ENCODE measurements at places on chromosomes 12 and 14.

DNA sequence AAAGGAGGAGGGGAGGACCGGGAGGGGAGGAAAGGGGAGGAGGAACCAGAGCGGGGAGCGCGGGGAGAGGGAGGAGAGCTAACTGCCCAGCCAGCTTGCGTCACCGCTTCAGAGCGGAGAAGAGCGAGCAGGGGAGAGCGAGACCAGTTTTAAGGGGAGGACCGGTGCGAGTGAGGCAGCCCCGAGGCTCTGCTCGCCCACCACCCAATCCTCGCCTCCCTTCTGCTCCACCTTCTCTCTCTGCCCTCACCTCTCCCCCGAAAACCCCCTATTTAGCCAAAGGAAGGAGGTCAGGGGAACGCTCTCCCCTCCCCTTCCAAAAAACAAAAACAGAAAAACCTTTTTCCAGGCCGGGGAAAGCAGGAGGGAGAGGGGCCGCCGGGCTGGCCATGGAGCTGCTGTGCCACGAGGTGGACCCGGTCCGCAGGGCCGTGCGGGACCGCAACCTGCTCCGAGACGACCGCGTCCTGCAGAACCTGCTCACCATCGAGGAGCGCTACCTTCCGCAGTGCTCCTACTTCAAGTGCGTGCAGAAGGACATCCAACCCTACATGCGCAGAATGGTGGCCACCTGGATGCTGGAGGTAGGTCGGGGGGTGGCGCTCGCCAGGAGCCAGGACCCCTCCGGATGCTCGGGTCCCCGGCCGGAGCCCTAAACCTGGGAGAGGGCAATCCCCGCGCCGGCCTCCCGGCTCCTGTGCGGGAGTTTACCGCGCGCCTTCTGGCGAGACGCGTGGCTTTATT is at the start of gene CCND2:
Gene CCND2 (plus strand): TSS at position 111 of the 744 bp plus-strand sequence. CDS start 279 bp downstream, at position 390.
- DNase-seq = no peak

DNA sequence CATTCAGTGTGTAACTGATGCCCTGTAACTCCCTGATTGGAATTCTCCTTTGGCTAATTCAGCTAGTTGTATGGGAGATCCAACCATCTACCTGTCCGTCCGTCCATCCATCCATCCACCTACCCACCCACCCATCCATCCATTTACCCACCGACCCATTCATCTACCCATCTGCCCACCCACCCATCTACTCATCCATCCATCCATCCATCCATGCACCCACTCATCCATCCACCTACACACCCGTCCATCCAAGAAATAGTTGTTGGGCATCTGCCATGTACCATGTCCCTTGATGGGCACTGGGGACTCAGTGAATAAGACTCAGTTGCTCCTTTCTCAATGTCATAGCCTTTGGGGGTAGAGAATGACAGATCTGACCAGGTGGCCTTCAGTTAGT is 48.1 kb downstream of the CCDC92 start:
- no peak for DNase-seq

DNA sequence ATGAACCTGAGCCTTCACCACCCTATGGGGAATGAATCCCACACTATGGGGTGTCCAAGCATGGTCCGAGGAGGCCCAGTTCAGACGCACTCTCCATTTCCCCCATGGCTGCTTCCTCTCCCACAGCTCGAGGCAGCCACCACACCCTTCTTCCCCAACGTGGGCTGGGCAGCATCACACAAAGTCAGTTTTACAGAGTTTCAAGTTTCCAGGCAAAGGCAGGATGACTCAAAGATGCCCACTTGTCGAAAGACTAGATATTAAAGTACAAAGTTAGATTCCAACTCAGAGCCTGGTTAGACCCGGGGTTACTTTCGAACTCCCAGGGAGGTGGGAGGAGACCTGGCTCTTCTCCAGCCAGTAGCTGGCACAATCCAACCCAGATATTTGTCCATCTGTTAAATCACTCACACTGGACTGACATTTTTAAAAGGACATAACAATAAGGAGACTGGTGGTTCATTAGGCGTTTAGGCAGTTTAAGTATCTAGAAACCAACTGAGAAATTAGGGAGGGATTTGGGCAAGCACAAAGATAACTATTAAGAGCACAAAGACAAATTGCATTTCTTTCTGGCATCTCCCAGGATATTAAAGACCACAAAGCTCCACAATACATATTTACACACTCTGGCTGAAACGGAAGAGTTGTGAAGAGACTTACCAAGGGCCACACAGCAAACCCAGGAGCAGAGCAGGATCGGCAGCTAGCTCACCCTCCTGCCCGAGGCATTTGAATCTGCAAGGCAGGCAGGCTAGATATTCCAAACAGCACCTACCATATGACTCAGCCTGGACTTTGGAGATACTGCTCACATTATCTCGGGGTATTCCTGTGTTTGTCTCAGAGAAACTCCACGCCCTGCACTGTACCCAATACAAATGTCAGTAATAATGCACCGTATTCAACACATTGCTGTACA is 34.8 kb downstream of the TMCC3 start:
- DNase-seq = no peak

GRCh38 chr12:54154681-54155186 is 34.1 kb downstream of the SMUG1 start:
- DNase-seq = no peak

DNA sequence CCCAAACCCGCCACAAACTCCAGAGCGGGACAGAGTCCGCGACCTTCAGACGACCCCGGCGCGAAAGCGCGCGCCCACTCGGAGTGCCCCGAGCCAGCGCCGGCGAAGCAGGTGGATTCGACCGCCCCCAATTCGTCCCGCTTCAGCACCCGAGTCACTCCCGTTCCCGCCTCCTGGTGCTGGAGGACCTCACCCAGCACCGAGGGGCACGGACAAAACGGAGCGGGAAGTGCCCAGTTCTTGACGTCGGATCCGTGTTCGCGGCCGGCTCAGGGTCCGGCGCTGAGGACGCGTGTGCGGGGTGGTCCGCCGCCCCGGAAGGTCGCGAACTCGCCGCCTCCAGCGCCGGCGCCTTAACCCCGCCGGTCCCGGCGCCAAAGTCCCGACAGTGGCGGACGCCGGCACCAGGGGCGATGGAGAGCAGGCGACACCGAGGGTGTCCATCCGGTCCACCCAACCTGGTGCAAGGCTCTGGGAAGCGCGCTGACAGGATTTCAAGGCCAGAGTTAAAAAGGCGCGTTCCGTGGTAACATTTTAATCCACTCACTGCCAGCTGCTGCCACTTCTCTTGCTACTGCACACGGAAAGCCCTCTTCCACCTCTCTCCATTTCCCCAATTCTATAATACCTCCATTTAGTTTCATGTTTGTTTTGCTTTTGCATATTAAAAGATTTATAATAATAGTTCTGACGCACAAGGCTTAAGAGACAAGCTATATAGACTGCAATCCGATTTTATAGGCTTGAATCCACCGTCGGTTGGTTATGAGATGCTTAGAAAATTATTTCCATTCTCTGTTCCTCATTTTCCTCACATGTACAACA is 240.0 kb upstream of the CPNE8 start:
- no peak for DNase-seq

DNA sequence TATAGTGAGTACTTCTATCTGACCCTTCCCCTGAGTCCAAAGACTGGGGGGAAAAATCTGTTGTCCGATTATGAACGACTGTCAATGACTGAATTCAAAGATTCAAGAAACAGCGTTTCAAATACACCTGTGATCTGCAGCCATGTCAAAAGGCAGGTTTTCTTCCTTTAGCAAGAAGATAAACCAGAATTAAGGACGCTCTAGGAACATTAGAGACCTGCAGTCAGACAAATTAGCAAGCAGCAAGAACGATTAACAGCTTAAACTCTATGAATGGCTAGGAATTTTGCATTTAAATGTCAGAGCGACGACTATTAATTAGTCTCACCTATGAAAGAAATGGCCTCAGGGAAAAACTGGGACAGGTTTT is 2.1 kb downstream of the DUSP6 start:
- no peak for DNase-seq

- DNase-seq = no peak
Observed at GRCh38 chr12:75194250-75194649, 15.4 kb downstream of the KCNC2 start.

DNA sequence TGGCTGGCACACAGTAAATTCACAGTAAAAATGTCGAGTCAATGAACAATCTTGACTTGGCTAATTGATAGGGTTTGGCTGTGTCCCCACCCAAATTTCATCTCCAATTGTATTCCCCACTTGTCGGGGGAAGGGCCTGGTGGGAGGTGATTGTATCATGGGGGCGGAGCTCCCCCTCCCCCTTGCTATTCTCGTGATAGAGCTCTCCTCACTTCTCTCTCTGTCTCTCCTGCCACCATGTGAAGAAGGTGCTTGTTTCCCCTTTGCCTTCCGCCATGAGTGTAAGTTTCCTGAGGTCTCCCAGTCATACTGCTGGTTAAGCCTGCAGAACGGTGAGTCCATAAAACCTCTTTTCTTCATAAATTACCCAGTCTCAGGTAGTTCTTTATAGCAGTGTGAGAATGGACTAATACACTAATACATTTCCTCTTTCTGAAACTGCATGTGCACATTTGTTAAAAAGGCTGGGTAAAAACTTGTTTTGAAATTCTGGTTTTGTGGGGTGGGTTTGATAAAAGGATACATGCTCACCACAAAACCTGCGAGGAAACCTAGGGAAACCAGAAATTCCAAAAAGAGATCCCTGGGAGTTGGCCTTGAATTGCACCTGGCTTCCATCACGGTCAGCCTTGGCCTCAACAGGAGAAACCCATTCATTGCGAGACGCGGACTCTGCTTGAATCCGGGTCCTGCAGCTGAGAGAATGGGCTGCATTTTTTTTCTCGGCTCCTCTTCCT is 16.2 kb upstream of the MYL2 start:
- no peak for DNase-seq

GRCh38 chr12:83473408-83474095 is 786.8 kb downstream of the TMTC2 start:
- no peak for DNase-seq

- no peak for DNase-seq
Observed at GRCh38 chr14:89603938-89604480, 187.0 kb upstream of the FOXN3 start.
